NCI-H1930 (cell line): ENCODE measurements at places on chromosomes 16 and 17.

- no peak for DNase-seq
Measured at GRCh38 chr17:4003131-4003500, 38.9 kb upstream of the ATP2A3 start.

- no peak for DNase-seq
Measured at GRCh38 chr16:30121741-30122571, 1.1 kb downstream of the MAPK3 start.

- no peak for DNase-seq
Measured at GRCh38 chr16:89365044-89365467, 125.3 kb downstream of the ANKRD11 start.

- DNase-seq = no peak
Measured at GRCh38 chr17:80822700-80823410, 168.8 kb upstream of the CHMP6 start.

DNA sequence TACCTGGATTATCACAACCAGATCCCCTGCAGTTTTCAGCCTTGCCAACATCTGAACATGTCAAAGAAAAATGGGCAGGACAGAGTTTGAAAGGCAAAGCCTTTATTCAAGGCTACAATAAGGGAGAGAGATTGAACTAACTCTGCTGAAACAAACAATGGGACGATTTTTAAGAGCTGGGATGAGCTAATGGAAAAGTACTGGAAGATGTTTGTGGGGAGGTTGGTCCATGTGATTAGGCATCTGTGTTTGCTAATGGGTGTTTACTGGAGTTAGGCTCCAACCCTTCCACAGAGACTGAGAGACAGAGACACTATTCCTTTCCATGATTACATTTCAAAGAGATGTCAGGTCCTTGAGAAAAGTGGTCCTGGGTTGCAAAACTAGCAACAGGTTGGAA lies 35.0 kb upstream of the HSBP1 start:
- no peak for DNase-seq

DNA sequence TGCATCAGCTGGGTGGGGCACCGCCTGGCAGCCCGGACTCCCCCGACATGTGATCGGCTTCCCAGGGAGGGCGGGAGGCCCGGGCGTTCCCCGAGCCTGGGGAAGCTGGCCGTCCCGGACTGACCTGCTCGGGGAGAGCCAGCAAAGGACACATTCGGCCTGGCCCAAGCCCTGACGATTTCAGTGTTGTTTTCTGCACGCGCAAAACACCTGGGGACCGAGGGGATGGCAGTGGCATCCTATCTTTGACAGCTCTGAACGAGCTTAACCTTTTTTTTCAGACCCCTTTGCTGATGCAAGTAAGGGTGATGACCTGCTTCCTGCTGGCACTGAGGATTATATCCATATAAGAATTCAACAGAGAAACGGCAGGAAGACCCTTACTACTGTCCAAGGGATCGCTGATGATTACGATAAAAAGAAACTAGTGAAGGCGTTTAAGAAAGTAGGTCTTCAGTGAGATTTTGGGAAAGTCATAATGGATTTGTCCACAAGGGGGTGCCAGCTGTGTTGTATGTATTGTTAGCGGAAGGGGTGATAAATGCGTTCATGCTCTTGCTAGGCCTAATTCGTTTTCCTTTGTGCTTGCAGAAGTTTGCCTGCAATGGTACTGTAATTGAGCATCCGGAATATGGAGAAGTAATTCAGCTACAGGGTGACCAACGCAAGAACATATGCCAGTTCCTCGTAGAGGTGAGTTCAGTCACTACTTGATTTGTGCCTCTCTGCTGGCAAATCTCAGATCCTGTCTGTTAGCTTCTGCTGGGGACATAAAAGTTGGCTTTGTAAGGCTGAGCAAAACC lies 1.0 kb downstream of the EIF1 start:
- peak; percentile 34 for DNase-seq

DNA sequence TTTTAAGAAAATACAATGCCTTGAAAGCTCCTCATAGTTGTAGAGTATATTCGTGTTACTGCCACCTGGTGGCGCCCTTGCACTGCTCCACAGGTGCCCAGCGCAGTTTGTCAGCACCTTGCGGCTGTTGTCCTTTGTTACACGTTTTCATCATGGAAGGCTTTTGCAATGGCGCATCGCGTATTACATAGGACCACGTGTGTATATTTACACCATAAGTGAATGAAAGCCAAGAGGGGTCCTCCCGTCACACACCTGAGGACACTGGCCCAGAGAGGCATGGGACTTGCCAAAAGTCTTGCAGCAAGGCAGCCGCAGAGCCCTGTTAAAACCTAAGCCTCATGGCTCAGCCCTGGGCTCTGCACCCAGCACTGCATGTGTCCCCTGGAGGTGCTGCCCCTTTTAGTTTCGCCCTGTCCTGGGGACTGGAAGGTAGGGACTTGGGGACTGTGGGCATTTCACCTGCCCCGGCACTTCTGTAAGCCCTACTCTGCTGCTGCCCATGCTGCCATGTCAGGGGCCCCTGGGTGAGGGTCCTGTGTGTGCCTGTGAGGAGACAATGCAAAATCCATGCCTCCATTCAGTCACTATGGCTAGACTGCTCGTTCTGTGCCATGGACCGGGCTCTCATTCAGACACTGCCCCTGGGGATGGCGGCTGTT lies 24.3 kb downstream of the POLR3E start:
- DNase-seq = peak; percentile 72
